ENCODE measurements at places on chromosomes 11 and 22.
A peak's percentile ranks its signal among the peaks of the same experiment; 100 is the strongest.

DNA sequence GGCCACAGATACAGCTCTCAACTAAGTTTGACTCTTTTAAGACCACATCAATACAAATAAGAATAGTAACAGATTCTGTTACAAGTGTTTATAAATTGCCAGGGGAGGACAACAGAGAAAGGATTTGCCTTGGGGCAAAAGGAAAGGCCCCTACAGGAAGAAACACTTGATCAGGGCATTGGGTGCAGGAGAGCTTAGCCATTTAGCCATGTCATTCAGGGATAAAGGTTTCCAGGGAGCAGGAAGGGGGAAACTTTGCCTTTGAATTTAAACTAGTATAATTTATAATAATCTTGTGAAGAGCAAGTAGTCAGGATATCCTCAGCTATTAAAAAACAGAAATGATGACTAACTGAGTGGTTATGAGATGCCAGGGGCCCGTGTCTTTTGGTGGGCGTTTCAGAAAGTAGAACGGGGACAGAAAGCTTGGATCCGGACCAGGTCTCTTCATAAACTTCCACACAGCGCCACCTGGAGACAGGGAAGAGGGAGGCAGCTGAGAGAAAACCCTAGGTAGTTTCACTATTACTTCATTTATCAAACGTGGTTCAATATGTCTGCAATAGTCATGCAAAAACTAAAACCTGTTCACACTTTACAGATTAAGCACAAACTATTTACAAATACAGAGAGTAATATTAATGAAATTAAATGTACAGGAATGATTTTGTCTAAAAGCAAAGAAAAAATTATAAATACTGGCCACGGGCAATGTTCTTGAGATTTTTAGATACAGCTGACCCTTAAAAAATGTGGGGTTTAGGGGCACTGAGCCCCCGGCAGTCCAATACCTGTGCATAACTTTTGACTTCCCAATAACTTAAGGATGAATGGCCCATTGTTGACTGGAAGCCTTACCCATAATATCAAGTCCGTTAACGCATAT, 11.0 kb upstream of the SLC5A4 start:
- DNase-seq, result peak; percentile 61

DNA sequence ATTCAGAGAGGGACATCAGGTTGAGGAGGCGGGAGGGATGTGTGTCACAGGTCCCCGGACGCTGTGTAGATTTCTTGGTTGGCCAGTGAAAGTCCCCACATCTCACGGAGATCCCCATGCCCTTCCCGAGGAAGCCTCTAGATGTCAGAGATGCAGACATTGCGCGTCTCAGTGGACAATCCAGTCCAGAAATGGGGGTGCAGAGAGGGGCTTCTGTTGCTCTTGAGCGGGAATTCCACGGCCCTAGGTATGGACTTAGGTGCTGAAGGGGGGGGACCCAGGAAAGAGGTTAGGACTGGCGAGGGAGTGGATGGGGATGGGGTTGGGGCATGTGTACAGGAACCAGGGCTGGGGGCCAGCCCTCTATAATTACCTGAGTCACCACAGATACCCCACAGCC, 7.0 kb downstream of the THY1 start:
- no peak for DNase-seq

DNA sequence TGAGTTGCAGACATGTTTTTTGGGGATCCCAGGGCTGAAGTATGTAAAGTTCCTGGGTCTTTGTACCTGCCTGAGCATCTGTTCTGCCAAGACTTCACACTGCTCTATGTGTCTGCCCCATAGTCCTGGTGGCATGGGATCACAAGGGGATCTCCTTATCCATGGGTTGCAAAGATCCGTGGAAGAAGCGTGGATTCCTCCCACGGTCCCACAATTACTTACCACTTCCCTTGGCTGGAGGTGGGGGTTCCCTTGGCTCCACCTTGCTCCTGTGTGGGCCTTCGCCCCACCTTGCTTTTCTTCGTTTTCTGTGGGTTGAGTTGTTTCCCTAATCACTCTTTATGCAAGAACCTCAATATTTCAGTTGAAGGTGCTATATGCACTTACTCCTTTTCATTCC, 157.4 kb upstream of the CHORDC1 start:
- DNase-seq, result no peak

DNA sequence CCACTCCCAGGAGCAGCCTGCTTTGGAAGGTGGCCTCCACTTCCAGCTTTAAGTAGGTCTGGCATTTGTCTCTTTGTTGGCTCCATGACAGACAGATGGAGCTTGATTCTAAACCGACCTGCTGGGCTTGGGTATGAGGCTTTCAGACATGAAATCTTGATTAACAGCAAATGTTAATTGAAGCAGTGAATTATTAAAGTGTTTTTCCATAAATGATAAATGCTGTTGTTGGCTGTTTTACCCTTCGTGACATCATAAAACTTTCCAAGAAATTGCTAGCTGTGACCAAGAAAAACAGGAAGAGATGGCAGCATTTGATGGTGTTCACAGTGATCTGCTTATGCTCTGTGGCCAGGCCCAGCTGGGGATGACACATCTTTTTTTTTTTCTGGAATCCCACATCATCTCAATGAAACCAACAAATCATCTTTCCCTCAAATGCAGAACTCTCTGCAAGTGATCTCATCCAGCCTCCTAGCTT, 66.1 kb downstream of the RBMXL2 start:
- no peak for DNase-seq

DNA sequence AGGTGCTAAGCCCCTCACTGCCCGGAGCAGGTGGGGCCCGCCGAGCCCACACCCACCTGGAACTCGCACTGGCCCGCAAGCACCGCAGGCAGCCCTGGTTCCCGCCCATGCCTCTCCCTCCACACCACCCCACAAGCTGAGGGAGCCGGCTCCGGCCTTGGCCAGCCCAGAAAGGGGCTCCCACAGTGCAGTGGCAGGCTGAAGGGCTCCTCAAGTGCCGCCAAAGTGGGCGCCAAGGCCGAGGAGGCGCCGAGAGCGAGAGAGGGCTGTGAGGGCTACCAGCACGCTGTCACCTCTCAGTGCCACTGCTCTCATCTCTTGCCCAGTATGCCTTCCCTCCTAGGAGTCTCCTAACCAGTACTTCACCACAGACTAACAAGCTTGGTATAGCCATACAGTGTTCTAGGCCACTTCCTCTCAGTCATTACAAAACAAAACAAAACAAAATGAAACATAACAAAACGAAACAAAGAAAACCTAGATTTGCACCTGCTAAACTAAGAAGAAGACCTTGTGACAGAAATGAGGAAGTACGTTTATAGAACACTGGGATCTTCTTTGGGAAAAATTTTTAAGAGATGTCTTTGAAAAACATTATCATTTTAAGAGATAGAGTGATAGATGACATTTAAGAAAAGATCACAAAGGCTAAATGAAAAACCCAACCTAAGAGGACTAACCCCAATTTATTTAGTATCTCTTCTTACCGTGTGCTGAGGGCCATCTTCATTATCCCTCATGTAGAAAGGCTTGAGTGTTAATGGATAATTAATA, 47.7 kb upstream of the GAB2 start:
- DNase-seq, result peak; percentile 57

DNA sequence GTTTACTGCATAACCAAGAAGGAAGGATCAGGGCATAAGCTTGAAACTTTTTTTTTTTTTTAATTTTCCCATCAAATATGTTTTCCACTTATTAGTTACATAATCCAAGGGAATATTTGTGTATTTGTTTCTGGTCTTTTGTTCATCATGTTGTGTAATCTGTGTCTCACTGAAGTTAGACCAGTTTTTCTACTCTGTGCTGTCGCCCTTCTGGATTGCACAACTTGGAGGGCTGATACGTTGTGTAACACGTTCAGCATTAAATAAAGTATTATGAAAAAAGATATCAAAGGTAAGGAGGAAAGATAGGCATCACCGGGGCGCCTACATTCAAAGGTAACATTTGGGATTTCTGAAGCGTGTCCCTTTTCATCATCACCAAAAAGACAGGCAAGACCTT, 3.3 kb upstream of the E2F8 start:
- DNase-seq, result no peak

DNA sequence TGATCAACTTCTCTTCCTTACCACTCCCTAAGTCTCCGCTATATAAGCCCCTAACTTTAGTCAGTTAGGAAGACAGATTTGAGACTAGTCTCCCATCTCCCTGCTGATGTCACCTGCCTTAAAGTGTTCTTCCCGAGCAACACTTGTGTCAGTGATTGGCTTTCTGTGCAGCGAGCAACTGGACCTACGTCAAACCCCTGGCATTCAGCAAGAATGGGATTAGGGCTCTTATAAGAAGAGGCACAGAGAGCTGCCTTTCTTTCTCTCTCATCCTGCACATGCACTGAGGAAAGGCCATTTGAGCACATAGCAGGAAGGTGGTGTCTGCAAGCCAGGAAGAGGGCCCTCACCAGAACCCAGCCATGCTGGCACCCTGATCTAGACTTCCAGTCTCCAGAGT, 116.6 kb upstream of the THY1 start:
- no peak for DNase-seq

- no peak for DNase-seq
These were observed 47.4 kb upstream of the PITPNB start for GRCh38 chr22:27966168-27967064.

DNA sequence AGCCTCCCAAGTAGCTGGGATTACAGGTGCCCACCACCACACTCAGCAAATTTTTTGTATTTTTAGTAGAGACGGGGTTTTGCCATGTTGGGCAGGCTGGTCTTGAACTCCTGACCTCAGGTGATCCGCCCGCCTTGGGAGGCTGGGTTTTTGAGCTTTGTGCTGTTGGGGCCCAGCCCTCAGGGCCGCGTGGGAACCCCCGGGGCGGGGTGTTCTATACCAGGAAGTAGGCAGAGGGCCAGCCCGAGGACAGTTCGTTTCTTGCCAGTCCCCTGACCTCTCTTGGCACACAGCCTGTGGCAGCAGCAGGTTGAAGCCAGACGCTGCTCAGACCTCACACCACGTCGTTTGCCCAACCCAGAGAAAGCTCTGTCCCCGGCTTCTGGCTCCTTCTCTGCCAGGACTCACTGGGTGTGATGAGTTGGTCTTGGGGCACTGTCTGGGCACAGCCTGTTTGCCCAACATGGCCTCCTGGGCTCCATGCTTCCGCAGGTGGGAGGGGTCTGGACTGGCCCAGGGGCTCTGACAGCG, 24.9 kb upstream of the CHKA start:
- peak; percentile 87 for DNase-seq

DNA sequence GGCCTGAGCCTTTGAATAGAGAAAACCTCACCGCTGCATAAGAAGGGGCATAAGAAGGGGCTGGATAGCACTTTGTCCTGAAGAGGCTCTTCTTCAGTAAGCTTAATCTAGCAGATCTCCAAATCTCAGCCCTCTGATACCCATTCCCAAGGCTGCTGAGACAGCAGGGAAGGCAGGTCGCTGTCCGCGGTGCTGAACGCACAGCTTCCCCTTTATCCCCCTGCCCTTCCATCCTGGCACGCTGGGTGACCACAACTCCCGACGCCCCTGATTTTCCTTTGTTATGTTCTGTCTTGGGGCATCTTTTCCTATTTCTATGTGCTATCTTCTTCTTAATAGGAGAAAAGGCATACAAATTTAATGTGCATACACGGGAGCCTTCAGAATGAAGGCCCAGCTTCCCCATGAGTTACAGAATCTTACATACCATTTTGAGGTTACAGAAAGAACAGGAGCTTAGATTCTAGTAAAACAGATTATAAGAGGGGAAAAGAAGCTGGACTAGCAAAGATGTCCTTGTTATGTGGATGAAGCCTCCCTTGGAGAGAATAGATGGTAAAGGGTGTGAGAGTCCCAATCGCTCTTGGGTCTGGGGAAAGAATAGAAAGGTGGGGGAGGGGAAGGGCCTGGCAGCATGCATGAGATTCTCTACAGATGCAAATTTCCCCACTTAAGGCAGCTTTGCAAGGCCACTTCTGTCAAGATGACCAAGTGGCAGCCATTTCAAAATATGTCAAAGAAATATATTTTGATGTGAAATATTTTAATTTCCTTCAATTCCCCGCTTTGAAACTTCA, 5.7 kb upstream of the SULT4A1 start:
- DNase-seq, result no peak

GRCh38 chr11:74570266-74571061, 21.9 kb upstream of the POLD3 start:
- DNase-seq, result peak; percentile 60

DNA sequence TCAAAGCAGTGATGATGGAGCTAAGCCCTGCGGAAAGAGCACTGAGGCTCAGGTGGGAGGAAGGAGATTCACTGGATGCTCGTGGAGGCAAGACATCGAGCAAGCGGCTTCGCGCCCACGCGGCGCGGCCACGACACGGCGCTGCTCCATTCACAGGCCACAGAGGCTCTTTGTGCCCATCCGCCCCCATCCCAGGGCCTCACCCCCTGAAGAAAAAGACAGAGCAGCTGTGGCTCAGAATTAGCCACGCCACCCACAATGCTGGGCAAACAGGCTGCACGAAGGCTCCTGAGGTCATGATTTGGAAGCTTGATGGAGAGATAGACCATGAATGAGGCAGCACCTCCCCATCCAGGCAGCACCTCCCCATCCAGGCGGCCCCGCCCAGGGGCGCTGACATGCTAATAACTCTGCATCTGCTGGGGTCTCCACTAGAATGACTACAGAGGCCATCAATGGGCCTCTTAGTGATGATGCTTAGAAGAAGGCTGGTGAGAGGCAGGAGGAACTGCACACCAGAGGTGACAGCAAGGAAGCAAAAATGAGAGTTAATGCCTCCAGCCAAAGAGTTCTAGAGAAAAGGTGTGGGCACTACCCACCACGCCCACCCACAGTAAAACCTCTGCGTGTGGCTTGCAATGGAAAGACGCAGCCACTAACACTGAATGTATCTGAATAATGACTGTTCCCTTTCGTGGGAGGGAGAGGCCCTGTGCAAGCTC, 43.5 kb downstream of the MYH9 start:
- DNase-seq, result no peak

DNA sequence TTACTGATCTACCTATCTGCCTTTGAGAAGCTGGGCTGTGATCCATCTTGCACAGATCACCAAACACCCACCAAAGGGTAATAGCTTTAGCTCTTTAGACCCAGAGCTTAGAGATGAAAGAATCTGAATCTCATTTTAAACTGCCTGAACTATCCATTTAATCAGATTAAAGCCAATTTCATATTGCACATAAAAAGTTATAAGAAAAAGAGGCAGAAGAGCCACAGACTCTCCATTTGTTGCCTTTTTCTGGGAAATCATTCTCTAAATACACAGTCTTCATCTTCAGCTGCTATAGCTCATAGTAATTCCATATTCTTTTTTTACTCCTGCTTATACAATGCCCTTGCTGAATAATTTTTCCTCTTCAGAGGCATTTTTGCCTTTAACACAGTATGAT, 271.2 kb downstream of the DLG2 start:
- DNase-seq, result no peak

DNA sequence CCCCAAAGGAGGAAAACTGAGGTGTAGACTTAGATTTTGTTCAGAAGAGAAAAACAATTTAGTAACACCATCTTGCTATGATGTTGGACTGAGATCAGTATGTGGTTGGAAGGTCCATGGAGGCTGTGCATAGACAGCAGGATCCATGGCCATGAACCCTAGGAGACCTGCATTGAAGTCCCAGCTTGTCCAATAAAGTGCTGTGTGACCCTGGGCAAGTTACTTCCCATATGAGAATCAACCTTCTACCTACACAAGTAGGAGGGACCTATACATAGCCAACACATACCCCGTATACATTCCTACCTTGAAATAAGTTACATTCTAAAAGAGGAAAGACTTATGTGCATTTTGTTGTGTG, 27.3 kb upstream of the ZNRF3 start:
- no peak for DNase-seq

GRCh38 chr11:8022876-8023275, 35.7 kb downstream of the EIF3F start:
- no peak for DNase-seq
